ENCODE measurements at places on chromosomes 6 and 20.

DNA sequence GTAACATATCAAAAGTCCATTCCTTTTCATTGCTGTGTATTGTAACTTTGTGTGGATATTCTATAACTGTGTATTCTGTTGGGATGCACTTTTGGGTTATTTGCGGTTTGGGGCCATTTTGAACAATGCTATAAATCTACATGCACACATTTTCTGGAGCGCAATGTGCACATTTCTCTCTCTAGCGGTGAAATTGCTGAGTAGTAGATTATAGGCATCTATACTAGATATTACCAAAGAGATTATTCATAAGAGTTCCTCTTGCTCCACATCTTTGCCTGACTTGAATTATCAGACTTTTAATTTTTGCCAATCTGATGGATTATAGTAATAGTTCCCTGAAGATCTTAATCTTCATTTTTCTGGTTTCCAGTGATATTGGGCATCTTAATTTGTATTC lies 18.3 kb upstream of the FRK start:
- no peak for DNase-seq

GRCh38 chr6:131103901-131104300 lies 31.4 kb upstream of the AKAP7 start:
- no peak for DNase-seq

DNA sequence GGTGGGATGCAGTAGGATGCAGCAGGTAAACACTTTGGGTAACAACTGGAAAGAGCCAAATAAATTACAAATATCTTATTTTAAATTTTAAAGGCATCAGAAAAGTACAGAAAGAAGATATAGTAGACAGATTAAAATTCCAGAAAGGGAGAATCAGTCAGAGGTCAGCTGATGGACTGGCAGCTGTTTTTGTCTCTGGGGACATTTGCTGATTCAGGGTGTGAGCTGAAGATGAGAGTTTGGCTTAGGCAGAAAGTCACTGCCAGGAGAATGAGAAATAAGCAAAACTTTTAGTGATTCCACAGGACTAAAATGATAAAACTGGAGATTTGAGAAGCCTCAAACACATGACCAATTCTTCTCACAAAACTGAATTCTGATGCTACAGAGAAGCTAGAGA lies 39.5 kb downstream of the AHI1 start:
- no peak for DNase-seq

GRCh38 chr6:14216946-14217684 lies 99.5 kb downstream of the CD83 start:
- DNase-seq: peak; percentile 22

DNA sequence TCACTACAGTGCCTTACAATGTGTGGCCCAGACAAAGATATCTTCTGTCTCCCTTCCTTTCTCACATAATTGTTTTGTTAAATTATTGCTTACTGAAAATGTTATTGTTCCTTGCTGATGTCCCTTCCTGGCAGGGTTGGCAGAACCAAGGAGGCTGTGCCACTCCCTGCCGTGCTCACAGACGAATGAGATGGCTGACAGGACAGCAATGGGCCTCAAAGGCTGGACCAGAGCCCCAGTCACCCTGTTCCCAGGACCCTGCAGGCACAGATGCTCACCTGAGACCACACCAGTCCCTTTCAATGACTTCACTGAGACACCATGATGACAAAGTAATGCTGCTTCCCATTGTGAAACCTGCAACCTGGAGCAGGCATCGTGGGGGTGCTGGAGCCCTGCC lies 375.1 kb downstream of the HACE1 start:
- no peak for DNase-seq

DNA sequence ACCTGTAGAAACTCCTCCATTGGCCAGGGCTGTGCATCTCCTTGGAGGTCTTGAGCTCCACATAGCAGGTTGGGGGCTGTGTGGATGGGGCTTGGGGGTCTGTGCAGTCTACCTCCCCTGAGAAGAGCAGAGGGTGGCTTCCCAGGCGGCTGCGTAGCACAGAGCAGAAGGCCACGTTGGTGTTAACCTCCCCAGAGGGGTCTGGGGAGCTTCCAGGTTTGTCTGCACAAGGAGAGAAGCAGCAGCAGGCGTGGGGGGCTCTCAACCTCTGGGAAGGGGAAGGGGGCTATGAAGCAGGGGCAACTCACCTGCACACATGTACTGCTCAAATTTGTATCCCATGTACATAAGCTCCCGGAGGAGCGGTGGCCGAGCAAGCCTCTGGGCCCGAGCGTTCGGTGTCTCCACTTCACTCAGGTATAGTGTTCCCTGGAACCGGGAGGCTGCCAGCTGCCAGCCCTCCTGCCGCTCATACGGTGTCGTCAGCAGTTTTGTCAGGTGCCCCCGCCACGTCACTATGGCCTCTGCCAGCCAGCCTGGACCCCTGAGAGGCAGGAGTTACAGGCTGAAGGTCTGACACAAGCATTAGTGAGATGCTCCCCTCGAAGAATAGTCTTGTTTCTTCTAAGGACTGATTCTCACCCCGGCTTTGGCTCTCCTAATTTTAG lies 1.2 kb downstream of the DXO start:
- DNase-seq: no peak

DNA sequence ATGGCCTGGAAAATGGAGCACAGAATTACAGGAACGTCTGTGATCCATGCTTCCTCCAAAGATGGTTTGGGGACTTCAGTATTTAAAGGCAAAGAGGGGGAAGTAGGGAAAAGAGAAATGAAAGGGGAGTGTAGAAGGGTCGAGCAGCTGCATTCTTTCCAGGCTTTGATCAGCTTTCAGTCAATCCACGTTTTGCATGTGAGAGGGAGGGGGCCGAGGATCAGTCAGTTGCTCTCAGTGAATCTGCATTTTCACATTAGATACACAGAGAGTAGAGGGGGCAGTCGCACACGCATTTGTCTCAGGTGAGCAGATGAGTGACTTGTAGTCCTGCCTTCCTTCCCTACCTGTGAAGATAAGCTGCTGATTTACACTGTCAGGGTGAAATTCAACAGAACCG lies 78.8 kb downstream of the FOXF2 start:
- DNase-seq: no peak

DNA sequence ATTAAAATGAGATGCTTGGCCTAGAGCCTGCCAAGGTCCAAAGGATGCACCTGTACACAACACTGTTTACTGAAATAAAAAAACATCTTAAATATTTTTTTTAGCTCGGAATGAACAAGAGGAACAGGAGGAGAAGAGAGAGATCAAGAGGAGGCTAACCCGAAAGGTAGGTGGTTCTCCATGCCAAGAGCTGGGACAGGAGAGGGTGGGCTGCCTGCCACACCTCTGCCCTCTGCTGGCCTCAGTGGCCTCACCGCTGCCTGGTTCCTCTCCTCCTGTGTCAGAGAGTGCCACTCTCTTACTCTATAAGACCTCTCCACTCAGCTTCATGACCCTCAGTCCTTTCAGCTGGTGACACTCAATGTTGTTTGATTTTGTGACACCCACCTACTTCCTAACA lies 50.2 kb downstream of the TBC1D7 start:
- DNase-seq: peak; percentile 27

GRCh38 chr6:158061361-158061708 lies 79.7 kb downstream of the SYNJ2 start:
- no peak for DNase-seq

DNA sequence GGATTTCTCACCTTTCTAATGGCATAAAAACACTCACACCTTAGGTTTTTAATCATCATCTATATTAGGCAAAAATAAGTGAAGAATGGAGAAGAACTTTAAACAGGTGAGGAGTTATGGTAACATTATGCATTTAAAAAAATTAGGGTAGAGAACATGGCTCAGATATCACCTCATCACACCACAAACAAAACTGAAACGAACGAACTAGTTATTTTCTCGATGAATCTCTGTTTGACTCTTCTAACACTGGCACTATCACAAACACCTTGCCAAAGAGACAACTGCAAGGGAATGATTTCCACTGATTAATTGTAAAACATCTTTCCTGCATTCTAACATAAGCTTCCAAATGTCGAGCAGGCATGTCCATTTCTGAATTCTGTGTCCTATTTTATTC lies 286.1 kb upstream of the GJE1 start:
- DNase-seq: no peak

GRCh38 chr6:84442208-84442607 lies 214.8 kb upstream of the CEP162 start:
- no peak for DNase-seq

- DNase-seq: no peak
Measured at GRCh38 chr20:20273286-20273685, 94.6 kb upstream of the INSM1 start.

GRCh38 chr20:11869641-11870040 lies 48.1 kb upstream of the BTBD3 start:
- DNase-seq: no peak

- peak; percentile 74 for DNase-seq
Measured at GRCh38 chr6:139027620-139028182, 844 bp upstream of the ABRACL start.

DNA sequence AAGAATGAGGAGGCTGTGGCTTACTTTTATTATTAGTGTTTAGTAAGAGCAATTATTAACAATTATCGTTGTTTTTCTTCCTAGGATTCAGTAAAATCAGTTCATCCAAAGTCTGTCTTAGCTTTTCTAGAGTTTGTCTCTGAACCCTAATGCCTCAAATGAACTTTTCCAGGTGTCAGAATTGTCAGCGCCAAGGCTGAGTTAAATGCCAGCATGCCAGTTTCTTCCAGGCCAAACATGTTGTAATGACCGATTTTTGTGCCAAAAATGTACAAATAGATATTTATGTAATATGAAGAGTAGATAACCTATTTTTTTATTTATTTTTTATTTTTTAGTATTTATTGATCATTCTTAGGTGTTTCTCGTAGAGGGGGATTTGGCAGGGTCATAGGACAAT lies 66.8 kb upstream of the SCGN start:
- DNase-seq: no peak

- DNase-seq: no peak
Measured at GRCh38 chr6:3244003-3244831, 14.5 kb upstream of the PSMG4 start.

DNA sequence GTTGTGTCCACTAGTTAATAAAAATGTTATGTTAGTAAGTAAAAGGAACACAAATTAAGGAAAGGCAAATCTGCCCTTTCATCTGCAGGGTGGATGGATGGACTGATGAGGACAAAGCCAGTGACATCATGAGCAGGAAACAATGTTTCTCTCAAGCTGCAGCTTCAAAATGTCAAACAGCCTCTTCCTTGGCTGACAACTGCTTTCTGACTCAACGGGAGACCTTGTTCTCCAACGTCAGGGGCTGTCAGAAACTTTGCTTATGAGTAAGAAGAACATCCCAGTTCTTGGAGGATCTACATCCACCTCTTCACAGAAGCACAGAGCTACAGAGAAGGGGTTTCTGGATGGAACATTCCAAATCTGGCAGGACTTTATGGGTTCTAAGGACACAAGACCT lies 6.0 kb downstream of the CST2 start:
- DNase-seq: no peak

DNA sequence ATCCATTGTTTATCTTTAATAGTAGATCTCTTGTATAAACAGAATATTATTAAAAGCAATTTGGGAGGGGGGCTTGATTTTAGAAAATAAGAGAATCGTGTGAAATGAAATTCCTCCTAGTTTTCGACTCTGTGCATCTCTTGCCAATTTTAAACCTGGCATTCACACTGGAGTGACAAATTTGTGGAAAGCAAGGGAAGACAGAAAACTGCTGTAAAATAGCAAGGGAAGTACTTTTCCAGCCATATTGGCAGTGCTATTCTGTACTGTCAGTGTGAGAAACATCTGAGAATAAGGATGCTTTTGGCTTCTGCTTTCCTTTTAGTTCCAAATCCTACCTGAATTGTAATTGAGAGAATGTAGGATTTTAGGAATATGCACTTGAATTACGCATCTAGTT lies 40.2 kb downstream of the TOP1 start:
- DNase-seq: no peak

GRCh38 chr6:155974359-155974758 lies 518.7 kb upstream of the NOX3 start:
- no peak for DNase-seq

DNA sequence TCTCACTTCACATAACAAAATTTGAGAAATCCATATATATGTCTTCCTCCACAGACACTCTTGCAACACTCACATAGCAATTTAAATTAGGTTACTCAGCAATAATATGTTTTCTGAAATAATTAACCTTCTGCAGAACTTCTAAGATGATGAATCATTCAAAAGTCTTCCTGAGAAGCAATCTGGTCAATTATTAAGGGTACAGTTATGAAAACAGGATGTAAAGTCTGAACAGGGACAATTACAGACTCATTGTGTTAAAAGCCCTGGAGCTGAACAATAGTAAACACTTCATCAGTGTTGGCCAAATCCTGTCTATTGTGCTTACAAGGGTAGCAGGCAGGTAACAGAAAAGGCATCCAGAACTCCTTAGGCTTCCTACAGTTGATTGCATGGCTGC lies 75.4 kb downstream of the FILIP1 start:
- DNase-seq: no peak

- DNase-seq: no peak
Measured at GRCh38 chr6:106128981-106129781, 43.0 kb downstream of the PRDM1 start.

DNA sequence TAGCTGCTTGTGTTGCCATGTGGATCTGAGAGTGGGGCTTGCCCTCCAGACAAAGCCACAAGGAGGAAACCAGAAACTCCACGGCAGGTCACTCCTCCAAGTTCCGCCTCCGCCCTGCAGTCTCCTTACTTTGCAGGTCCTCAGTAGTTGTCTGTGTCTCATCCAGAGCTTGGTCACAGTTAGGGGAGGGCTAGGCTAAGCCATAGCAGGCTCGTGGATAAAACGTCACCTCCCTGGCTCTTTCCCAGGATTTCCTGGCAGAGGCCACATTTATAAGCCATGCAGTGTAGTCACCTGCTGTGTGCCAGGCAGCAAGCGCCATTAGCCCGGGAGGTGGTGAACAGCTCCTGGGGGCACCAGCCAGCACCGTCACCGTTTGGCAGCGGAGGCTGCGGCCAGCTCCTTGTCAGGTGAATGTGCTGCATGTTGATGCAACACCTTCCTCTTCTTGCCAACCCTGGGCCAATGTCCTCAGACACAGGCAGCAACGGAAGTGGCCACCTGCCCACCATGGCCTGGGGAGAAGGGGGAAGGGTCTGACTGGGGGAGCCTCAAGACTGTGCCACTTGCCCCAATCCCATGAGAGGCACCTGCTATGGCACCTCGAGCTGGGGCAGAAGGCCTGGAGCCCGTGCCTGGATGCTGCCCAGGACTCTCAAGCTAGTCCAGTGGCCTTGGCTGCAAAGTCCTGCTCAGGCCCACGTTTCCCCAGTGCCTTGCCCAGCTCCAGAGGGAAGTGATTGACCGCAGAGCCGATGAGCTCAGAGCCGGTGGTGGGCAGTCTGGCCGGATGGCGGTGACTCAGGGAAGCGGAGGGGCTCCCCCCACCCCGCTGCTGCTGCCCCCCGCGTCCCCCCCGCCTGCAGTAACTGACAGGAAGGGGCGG lies 39.0 kb upstream of the SLCO4A1 start:
- peak; percentile 79 for DNase-seq

DNA sequence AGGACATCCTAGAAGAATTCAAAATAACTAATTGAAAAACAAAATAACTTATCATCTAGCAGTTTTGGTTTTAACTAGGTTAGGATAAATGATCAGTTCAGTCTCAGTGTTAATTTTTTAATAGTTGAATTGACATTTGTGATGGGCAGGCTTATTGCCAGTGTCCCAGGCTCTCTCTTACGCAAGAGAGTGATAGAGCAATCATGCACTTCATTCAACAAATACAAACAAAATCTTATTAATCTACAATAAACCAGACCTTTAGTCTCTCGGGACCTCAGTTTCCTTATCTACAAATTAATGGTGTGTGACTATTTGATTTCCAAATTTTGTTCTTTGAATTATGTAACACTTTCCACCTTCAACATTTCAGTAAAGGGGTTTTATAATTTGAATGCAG lies 385.9 kb upstream of the JAG1 start:
- no peak for DNase-seq
